DMS79 (cell line): ENCODE measurements at places on chromosomes 12 and 14.

GRCh38 chr14:94850309-94851211 lies 80.6 kb upstream of the GSC start:
- no peak for DNase-seq

DNA sequence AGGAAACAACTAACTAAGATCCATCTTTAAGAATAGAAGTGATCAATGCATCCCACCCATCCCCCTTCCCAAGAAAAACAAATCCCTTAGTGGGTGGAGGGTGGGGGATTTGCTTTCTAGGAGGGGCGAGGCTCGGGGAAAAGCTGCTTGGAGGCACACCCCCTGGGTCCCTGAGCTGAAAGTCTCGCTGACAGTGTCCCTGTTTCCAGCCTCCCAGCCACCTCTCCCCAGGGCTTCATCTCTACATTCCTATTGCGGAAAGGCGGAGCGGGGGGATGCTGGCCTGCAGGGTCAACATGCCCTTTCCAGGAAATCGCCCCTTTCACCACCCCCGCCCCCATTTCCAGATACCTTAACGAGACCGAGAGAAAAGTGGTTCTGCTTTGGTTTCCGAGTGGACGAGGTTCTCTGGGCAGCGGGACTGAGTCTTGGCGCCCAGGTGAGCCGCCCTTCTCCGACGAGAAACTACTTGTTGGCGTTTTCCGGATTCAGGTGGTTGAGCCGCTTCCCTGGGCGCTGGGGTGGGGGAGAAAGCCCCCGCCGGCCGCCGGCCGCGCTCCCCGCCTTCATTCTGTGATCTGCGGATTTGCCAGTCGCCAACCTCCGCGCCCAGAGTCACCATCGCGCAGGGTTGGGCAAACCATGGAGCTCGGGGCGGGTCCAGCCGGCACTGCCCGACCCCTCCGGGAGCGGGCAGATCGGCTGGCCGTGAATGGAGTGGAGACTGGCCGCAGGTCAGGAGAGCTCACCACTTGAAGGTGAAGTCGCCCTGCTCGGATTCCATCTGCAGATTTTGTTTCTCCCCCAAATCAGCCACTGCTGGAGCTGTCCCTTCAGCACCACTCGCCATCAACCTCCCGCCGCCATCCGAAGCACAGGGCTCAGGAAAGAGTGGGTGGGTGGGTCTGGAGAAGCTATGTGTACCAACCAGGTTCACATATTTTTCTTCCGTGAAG lies 505 bp downstream of the KCNC2 start:
- no peak for DNase-seq

DNA sequence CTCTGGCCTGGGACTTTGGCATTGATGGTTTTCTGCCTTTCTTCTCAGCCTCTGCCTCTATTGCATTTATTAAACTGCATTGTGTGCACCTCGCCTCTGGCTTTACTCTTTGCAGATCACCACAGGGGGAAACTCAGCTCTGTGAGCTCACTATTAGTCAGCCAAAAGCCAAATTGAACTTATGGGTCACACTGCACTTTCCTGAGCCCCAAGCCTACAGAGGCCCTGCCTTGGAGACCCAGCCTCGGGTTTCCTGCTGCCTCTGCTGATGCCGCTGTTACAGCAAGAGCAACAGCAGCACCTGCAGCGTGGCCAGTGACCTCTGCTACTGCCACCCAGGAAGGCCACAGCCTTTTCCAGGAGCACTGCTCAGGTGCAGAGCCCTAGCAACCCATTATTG lies 122.5 kb downstream of the DAD1 start:
- DNase-seq, result no peak

- DNase-seq, result no peak
These were observed 94.1 kb downstream of the MSRB3 start for GRCh38 chr12:65372574-65372973.

DNA sequence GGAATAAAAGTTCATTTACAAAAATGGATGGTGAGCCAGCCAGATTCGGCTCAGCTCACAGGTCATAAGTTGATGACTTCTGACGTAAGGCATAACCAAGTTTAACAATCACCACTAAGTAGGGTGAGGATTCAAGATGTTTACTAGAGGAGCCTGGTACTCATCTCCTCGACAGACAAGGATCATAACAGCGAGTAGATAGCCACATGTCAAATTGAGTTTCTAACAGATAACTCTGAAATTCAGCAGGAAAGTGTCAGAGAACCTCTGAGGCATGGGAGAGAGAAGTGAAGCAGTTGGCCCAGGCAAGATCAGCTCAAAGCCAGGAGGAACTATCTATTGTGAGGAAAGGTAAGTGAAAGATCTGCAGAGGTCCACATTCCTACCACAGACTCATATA lies 208.7 kb downstream of the NELL2 start:
- no peak for DNase-seq

- peak; percentile 77 for DNase-seq
These were observed at the start of gene ARHGAP5 for GRCh38 chr14:32077081-32078022. TSS of gene ARHGAP5 (plus strand) at chr14:32077304. CDS start at chr14:32090670, 13,366 bp downstream.

DNA sequence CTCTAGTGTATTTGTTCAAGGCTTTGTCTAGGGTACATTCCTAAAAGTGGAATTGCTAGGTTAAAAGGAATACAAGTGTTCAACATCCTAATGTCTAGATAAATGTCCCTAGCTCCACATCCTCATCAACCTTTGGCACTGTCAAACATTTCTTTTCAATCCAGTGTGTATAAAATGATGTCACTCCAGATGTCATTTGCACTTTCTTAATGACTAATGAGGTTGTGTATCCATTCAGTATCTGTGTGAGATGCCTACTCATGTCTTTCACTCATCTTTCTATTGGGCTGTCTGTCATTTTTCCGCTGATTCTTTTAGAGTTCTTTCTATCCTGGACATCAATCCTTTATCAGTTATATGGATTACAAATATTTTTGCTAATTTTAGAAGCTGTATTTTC lies 43.3 kb downstream of the ARMH4 start:
- no peak for DNase-seq

- DNase-seq, result no peak
These were observed 182.9 kb upstream of the GRIN2B start for GRCh38 chr12:14164266-14164665.

DNA sequence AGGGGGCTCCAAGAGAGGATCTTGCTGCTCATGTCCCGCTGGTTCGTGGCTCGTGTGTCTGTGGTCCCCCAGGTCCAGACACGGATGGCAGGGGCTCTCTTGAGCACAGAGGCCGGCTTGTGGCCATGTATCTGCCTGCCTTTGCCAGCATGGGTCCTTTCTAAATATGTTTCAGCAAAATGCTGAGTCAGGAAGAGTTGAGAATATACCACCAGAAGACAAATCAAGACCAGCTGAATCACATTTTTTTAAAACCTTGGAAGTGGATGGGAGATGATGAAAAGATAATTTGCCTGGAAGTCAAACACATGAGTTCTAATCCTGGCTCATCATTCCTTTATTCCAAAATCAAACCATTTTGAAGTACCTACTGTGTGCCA lies 58.0 kb downstream of the NUAK1 start:
- no peak for DNase-seq

DNA sequence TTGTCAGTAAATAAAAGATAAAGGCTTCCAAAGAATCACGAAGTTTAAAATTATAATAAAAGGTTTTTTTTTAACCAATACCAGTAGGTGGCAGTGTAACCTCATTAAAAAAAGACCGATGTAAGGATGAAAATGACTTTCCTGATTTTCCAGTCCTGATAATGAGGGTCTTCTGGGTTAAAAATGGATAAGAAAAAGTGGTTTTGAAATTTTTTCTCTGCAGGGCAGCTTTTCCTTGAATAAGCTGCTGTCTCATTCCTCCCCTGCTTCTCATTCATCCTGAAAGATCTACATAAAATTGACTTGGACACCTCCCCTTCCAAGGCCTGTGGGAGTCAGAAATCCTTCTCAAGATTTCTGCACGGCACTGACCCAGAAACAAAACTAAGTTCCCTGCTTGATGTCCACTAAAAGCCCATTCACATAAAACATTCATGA lies 58.9 kb upstream of the FBXO33 start:
- peak; percentile 36 for DNase-seq

GRCh38 chr12:106245767-106246166 lies 2.1 kb downstream of the CKAP4 start:
- no peak for DNase-seq

DNA sequence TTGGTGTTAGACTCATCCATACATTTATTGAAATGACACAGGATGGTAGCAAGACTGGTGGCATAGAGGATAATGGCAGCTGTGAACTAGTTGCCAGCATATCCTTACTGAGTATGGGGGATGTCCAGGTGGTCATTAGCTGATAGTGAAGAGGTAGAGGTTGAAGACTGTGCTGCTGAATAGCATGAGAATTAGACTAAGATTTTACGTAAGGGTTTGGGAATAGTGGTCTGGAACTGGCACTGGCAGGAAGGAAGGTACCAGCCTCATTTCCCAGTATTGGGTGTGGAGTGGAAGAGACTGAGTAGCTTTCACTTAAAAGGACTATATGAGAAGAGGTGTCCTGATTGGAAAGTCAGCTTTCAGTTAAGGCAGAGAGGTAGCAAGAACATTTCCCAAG lies 6.5 kb downstream of the ERC1 start:
- no peak for DNase-seq

DNA sequence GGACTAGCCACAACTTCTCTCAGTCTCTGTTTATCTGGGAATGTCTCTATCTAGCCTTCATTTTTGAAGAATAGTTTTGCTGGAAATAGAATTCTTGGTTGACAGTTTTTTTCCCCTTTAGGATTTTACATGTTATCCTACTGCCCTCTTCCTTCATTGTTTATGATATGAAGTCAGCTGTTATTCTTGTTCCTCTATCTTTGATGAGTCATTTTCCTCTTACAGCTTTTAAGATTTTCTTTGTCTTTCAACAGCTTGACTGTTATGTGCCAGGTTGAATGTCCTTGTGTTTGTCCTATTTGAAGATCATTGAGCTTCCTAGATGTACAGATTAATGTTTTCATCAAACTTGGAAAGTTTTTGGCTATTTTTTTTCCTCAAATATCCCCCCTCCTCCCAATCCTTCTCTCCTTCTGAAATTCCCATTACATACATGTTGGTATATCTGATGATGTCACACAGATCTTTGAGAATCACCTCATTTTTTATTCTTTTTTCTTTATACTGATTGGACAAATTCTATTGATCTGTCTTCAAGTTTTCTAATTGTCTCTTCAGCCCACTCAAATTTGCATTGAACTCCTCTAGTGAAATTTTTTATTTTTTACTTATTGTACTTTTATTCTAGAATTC lies 4.5 kb upstream of the GOLGA5 start:
- no peak for DNase-seq

DNA sequence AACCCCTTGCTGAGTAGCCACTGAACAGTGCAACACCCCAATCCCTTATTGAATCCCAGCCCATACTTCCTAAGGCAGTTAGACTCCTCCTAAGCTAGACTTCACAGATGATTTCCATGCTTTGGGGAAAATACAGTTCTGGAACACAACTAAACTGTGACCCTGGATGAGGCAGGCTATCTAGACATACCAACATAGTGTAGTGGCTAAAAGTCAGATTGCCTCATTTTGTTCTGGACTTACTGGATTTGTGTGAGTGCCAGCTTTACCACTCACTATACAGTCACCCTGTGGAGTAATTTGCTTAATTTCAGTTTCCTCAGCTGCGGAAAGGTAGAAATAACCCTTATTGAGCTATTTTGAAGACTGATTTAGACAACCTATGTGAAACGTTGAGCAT lies 203.1 kb downstream of the ASCL1 start:
- no peak for DNase-seq

DNA sequence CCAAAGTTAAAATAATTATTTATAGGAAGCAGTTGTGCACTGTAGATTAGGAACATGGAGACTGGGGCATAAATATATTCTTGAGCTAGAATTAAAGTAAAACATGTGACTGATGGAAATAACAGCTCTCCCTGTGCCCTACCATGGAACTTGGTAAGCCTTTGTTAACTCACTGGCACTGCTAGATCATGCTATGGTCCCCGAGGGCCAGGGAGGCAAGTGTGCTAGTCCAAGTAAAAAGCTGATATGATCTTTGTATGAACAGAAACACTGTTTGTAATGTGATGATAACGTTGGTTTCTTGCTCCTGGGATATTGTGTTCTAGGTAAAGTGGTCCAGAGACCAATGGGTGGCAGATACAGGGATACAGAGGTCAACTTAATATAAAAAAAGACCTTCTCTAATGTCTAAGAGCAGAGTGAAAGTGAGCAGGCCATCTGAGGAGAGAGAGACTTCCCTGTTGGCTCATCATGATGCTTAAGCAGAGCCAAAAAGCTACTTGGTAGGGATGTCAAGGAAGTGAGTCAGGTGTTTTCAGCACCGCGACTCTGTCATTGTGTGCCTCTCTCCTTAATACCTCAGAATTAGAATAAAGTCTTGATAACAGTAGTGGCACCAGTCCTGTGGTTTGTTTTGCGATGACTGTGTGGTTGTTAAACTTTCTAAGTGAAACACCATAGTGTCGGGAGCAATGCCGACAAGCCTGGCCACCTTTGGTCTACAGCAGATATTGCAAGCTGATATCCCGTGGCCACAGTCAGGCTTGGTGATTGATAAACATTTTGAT lies 27.6 kb downstream of the BICD1 start:
- DNase-seq, result no peak

DNA sequence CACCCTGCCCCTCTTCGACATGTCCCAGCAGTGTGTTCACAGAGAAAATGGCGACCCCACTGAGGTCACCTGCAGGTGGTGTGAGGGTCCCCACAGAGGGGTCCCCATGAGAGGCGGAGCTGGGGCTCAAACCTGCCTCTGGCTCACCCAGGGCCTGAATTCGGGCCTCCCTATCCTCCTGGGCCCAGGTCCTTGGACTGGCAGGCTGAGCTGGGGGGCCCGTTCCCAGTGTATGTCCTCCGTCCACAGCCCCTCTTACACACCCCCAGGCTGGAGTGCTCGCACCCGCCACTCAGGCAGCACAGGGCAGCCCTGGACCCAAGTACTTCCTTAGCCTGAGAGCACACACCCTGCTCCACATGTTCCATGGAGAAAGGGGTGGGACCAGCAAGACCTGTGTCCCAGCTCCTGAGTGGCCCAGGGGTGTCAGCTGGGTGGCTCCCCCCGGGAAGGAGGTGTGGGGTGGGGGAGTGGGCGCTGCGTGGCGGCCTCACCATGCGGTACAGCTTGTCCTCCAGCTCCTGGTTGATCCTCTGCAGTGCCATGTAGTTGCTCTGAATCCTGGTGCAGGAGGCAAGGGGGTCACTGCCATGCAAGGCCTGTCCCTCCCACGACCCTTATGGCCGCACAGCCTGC lies 42.6 kb downstream of the BEGAIN start:
- no peak for DNase-seq
